ENCODE measurements at places on chromosomes 4 and X. TPM values are rescaled to one million over a fixed set of nuclear protein-coding genes. Genes with fewer than 3 reads are reported as not detected.

FHDC1 gene
- 29.3 TPM for total RNA-seq

CLDN22 gene
- 1.8 TPM for total RNA-seq

GRCh38 chrX:71581210-71581609 is 3.0 kb downstream of the GCNA start:
- DNase-seq = no peak

DNA sequence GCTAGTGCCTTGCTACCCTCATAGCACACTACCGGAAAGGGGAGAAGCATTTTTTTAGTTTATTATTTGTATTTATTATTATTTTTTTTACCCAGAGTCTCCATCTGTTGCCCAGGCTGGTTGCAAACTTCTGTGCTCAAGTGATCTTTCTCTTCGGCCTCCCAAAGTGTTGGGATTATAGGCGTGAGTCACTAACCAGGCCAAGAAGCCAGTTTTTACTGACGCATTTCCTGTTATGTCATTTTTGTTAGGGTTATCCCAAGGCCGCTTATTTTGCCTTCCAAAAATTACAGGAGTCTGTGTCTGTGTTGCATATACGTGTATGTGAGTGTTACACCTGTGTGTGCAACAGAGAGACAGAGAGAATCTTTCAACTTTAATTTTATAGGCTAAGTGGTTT is 404.5 kb downstream of the GBA3 start:
- DNase-seq = no peak

GRCh38 chrX:109990582-109991276 is 12.2 kb upstream of the TMEM164 start:
- DNase-seq = no peak
